Left hindlimb (tissue), 1 donor: ENCODE measurements at places on chromosomes 3 and 15.

GRCh38 chr3:148759430-148759829, 61.7 kb downstream of the AGTR1 start:
- no peak for DNase-seq

DNA sequence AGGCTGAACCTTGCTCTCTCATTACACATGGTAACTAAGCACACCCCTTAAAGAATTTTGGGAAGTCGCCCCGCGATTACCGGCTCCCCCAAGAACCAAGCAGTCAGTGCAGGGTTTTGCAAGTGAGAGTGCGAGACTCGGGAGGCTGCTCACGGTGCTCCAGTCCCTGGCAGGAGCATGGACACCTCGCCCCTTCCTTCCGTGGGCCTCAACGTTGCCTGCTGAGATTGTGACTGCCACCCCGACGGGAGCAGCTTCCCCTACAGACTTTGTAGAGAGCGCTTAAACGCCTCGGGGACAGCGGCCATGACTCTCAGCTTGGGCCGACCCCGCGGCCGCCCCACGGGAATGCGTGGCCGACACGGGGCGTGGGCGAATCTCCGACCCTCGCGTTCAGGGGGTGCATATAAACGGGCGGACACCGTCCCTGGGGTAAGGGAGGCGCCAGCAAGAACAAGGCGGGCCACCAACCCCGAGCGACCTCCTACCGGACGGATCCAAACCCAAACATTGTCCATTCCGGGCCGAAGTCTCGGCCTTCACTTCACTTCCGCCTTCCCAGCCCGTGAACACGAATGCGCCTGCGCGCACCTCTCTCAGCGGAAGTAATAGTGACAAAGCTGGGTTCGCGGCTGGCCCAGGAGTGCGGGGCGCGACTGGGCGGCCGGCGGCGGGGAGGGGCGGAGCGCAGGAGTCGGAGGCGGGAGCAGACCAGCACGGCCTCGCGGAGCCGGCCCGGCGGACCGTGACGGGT, at the start of gene ATP2C1:
Gene ATP2C1 (plus strand): TSS at position 709 of the 754 bp plus-strand sequence. CDS start 686 bp downstream, outside the sequence.
- peak; percentile 96 for DNase-seq

GRCh38 chr15:73787621-73788020, 34.5 kb upstream of the INSYN1 start:
- DNase-seq: peak; percentile 8

DNA sequence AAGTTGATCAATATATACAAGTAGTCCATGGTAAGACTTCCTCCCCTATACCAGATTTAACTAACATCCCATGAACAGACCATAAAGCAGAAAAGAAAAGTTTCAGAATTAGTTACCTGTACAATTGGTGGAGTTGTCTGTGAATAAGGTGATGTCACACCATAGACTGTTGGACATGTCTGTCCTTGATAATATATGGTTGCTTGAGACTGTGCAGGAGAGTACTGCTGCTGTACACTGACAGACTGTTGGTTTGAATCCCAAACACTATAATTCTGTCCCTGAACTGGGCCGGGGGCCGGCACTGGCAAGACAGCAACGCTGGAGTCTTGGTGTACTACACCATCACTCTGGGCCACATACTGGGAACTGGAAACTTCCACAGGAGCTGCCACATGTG, 77.2 kb downstream of the NBEAL2 start:
- DNase-seq: no peak

DNA sequence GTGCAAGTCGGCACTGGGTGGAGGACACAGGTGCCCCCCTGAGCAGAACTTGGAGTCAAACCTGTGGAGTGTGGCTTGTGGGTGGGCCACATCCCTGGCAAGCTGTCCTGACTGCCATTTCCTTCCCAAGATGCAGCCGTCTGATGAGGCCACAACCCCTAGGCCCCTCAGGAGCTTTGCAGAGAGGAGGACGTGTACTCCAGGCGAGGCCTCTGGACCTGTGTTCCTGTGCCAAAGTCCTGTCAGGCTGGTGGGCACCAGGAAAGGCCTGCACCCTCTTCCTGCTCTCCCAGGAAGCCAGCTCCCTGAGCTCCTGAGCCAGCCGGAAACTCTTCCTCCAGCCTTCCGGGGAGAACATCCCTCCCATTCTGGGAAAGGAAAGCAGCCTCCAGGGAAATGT, 48.5 kb downstream of the CMTM6 start:
- no peak for DNase-seq

- no peak for DNase-seq
Observed at GRCh38 chr15:85889956-85890619, 95.4 kb upstream of the KLHL25 start.

- no peak for DNase-seq
Observed at GRCh38 chr15:85475317-85475701, 94.9 kb downstream of the AKAP13 start.

- DNase-seq: peak; percentile 31
Observed at GRCh38 chr3:112111785-112112402, 21.2 kb downstream of the GCSAM start.

DNA sequence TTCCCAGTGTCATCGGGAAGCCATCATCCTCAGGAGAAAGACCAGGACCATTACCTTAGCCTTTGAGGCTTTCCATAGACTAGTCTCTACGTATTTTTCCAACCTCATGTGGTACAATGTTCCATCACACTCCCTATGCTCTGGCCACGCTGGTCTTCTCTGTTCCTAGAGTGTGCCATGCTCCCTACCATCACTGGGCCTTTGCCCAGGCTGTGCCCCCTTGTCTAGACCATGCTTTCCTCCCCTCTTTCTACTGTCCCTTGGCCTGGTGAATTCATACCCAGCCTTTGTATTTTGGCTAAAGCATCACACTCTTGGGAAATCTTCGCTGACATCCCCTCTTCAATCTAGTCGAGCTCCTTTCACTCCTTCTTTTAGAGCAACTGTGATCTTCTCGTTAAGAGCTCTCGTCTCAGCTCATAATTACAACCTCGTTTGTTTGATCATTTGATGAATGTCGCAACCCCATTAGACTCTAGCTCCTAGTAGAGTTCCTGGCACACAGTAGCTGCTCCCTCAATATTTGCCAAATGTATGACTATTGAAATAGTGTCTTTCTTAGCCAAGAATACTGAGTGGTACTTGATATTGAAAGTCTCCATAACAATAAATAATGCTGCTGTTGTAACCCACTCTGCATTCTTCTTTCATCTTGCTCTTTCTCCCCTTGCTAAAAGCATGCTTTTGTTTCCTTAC, 100.2 kb upstream of the FAM3D start:
- no peak for DNase-seq

DNA sequence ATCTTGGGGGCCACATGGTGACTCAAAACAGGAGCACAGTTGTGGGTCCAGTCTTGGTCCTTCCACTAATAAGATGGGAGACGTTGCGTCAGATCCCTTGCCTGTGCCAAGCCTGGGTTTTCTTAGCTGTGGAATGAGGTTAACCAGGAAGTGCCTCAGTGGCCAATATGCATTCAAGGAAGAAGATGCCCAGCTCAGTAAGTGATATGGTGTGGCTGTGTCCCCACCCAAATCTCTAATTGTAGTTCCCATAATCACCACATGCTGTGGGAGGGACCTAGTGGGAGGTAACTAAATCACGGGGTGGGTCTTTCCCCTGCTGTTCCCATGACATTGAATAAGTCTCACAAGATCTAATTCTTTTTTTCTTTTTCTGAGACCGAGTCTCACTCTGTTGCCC, 6.4 kb downstream of the ALG1L2 start:
- DNase-seq: no peak

DNA sequence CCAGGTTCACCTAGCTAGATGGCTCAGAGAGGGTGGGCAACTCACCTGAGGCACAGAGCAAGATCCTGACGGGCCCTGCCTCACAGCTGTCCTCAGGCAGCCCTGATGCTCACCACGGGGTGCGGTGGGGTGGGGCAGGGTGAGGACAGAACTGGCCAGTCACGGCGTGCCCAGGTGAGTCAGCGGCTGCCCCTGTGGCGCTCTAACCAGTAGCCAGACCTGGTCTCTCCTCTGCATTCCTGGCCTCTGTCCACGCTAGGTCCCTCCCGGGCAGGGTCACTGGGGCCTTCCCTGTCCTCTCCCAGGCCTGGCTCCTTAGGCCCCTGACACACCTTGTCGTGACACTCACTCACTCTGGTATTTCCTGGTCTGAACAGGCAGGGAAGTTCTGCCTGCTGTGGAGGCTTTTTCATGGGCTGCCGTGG, 901 bp downstream of the ALS2CL start:
- DNase-seq: no peak

DNA sequence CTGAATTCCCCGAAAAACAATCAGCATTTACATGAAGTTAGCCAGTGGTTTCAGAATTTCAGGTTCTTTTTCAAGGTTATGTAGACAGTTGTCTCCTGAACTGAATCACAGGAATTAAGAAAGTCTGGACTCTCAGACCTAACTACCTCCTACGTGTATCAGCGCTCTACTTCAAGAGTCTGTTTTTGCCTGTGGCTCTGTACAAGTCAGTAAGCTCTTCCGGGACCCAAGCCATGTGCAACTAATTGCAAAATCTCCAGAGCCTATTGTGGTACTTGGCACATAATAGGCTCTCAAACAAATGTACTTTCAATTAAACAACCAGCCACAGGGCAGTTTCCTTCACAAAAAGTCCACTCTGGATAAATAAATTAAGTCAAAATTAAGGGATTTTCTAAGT, 414.2 kb downstream of the PDCD6IP start:
- DNase-seq: no peak

DNA sequence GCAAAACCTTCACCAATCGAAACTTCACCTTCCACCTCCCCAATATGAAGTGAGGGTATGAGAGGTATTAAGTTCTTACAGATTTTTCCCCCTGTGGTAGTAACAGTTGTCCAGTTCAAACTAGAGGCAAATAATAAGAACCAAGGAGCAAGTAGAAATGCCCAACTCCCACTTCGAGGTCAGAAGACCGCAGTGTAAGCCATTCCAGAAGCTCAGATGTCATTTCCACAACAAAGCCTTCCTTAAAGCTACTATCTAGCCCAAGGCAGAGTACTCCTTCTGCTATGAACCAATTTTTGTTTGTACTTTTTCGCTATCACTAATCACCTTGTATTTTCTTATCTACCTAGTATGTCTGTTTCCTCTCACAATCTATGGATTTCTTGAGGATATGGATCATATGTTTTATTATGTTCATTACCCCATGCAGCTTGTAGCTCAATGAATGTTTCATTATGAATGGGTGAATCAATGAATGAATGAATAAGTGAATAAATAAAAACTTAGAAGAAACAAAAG, 235.7 kb upstream of the KCNMB2 start:
- no peak for DNase-seq
